ENCODE measurements at places on chromosomes 12 and 14.

DNA sequence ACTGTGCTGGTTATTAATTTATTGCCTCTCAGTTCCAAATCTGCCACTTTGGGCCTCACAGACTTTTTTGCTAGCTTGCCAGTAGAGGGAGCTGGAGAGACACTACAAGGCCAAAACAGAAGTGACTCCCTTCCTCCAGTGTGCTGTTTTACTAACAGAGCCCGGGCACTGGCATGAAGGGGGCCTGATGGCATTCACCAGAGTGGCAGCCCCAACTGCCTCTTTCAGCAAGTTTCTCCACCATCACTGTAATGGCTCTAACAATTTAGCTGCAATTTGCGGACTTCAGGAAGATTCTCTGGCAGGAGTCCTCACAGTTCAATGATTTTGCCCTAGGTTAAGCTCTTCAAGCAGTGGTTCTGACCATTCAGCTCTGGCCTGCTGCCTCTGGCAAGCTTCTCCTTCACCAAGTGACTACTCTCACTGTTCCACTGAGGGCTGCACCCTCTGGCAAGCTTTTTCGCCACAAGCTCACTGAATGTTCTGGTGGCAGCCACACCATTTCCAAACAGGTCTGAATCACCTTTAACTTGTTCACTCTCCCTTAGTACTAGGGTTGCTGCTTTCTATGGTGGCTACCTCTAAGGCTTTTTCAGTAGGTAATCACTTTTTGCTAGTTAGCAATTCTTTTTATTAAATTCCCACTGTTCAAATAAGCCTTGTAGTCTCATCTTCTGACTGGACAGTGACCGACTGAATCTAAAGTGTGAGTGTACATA, 104.9 kb downstream of the ZC3H14 start:
- peak; percentile 90 for DNase-seq

DNA sequence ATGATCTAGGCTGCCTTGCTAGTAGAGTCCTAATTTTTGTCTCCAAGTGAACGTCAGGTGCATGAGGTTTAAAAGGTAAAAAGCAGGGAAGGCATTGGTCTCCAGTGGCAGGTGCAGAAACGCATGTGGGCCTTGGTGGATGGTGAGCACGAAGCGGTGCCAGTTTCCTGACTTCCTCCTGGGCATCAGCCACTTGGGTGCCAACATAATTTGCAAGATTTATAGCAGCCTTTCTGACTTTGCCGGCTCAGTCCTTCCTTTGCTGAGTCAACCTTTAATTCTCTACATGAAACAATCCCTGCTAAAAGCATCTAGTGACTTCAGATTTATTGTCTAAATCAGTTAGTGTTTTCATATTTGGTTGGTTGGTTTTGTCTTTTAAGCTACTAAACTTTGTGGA, 355.7 kb upstream of the TMEM132C start:
- no peak for DNase-seq

DNA sequence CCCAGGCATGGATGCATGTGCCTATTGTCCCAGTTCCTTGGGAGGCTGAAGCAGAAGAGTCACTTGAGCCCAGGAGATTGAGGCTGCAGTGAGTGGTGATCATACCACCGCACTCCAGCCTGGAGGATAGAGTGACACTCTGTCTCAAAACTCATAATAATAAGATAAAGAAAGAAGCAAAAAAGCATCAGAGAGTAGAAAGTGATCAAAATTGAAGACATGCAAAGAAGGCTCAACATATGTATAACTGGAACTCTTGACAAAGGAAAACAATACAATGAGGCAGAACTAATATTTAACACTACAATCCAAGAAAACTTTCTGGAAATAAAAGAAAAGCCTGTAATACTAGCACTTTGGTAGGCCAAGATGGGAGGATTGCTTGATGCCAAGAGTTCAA, 48.3 kb upstream of the COCH start:
- DNase-seq: no peak

DNA sequence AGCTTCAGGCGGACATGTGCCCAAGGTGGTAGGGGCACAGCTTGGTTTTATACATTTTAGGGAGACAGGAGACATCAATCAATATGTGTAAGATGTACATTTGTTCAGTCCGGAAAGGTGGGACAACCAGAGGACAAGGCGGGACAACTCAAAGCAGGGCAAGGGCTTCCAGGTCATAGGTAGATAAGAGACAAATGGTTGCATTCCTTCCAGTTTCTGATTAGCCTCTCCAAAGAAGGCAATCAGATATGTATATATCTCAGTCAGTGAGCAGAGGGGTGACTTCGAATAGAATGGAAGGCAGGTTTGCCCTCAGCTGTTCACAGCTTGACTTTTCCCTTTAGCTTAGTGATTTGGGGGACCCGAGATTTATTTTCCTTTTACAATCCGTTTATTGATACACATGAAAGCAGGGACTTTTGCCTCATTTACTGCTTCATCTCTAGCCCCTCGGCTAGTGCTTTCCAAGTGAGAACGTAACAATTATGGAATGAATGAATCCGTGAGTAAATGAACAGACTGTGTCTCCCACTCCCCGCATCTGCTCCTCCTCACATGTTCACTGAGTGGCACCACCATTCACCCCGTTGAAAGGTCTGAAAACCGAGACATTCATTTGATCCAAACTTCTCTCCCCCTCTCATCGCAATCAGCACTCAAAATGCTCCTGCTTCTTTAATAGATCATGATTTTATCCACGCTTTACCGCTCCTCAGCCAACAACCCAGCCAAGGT, 6.9 kb upstream of the HSPB8 start:
- no peak for DNase-seq

GRCh38 chr12:67073336-67073735, 195.8 kb upstream of the CAND1 start:
- no peak for DNase-seq

GRCh38 chr12:2540535-2540941, 254.2 kb upstream of the FKBP4 start:
- no peak for DNase-seq

- peak; percentile 84 for DNase-seq
Observed at GRCh38 chr12:26810330-26810729, 22.7 kb downstream of the ITPR2 start.

DNA sequence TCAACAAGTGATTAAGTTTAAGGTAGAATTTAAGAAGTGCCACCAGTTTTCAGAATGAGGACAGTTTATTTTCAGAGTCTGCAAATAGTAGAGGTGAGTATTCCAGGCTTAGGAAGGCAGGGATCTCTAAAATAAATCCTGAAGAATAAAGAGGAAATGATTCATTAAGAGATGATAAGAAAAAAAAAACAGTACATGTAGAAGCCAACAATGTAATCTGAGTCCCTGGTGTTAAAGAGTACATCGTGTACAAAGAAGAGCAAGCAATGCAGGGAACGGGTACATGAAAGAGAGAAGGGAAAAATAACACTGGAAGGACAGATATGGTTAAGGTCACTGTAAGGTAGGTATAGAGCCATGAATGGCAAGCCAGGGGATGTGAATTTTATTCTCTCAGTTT, 95.2 kb upstream of the FOXG1 start:
- peak; percentile 88 for DNase-seq

GRCh38 chr12:57232156-57232756, 2.7 kb downstream of the SHMT2 start:
- no peak for DNase-seq

DNA sequence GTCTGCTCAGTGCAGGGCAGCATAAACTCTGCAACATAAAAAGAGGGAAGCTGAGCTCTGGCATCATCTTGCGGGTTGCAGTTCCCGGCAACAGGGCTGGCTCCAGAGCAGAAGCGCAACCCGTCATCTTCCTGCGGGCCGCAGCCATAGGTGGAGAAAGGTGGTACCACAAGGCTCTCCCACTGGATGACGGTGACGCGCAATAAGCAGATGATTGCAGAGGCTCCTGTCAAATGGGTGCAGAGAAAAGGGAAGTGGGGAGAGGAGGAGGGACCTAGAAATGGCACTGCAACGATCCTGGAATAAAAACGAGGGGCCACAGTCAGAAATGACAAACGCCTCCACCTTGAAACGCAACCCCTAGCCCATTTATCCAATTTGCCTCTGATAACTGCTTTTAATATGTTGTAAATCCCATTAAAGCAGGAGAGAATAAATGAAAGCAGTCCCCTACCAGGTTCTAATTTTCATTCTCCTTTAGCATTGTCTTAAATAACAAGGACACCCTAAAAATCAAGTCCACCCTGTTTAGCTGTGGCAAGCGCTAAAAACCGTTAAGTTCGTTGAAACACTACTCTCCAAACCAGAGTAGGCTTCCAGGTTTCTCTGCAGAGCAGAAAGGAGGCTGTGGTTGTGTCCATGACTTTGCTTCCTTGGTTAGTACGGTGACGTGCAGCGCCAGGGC, 30.9 kb upstream of the TUBA1C start:
- no peak for DNase-seq

DNA sequence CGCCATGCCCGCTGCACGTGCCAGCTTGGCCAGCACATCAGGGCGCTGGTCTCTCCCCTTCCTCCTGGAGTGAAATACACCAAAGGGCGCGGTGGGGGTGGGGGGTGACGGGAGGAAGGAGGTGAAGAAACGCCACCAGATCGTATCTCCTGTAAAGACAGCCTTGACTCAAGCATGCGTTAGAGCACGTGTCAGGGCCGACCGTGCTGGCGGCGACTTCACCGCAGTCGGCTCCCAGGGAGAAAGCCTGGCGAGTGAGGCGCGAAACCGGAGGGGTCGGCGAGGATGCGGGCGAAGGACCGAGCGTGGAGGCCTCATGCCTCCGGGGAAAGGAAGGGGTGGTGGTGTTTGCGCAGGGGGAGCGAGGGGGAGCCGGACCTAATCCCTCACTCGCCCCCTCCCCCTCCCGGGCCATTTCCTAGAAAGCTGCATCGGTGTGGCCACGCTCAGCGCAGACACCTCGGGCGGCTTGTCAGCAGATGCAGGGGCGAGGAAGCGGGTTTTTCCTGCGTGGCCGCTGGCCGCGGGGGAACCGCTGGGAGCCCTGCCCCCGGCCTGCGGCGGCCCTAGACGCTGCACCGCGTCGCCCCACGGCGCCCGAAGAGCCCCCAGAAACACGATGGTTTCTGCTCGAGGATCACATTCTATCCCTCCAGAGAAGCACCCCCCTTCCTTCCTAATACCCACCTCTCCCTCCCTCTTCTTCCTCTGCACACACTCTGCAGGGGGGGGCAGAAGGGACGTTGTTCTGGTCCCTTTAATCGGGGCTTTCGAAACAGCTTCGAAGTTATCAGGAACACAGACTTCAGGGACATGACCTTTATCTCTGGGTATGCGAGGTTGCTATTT, 914 bp upstream of the CCND2 start:
- peak; percentile 23 for DNase-seq

DNA sequence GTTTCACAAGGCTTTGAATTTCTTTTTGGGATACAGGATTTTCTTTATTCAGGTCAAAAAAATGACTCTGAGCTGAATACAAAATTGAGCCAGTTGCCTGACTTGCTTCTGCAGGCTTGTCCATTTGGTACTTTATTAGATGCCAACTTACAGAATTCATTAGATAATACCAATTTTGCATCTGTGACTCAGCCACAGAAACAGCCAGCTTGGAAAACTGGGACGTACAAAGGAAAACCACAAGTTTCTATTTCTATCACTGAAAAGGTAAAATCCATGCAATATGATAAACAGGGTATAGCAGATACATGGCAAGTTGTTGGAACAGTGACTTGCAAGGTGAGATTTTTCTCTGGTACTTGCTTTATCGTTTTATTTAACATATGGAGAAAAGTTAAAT, 5.8 kb downstream of the AP5M1 start:
- DNase-seq: no peak

GRCh38 chr14:76081642-76082041, 70.1 kb upstream of the GPATCH2L start:
- DNase-seq: no peak

DNA sequence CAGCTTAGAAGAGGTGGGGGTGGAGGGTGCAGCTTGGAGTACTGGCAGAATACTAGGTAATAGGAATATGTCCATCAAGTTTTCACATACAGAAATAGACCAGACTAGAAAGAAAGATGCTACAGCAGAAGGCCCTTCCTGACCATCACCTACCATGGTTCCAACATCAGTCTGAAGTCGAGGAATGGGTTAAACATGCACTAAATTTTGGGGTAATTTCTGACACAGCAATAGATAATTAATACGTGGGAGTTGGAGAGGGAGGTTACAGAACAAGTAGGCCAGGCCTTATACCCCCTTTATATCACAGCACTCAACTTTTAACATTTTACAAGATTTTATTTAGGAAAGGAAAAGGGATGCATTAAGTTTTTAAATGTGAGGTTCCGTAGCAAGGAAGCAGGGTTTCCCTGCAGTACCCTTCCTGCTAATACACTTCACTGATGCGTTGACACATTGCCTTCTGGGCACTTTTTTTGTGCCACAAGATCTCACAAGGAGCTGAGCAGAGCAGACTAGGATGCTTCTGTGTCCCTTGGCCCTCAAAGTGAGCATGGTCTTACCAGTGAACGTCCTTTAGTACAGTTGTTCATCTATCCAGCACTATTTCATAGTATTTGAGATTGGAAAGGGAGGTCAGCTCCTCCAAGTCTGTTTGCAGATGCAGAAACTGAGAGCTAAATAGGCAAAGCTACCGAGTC, 50.8 kb downstream of the EID3 start:
- DNase-seq: no peak

DNA sequence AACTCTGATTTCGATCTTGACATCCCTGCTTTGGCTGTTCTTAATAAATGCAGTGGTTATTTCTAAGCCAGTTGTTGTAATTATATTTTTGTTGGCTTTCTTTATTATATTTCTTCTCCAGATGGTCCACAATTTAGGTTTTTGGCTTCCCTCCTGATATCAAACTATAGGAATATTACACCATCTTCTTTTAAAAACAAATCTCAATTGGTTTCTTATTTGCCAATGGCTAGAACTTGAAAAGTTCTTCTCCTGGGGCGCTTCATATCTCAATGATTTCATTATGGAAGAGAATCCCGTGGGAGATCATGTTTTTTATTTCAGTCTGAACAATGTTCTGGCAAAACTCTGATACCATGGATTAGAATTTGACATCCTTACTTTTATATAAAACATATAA, 292.3 kb downstream of the FLRT2 start:
- no peak for DNase-seq

DNA sequence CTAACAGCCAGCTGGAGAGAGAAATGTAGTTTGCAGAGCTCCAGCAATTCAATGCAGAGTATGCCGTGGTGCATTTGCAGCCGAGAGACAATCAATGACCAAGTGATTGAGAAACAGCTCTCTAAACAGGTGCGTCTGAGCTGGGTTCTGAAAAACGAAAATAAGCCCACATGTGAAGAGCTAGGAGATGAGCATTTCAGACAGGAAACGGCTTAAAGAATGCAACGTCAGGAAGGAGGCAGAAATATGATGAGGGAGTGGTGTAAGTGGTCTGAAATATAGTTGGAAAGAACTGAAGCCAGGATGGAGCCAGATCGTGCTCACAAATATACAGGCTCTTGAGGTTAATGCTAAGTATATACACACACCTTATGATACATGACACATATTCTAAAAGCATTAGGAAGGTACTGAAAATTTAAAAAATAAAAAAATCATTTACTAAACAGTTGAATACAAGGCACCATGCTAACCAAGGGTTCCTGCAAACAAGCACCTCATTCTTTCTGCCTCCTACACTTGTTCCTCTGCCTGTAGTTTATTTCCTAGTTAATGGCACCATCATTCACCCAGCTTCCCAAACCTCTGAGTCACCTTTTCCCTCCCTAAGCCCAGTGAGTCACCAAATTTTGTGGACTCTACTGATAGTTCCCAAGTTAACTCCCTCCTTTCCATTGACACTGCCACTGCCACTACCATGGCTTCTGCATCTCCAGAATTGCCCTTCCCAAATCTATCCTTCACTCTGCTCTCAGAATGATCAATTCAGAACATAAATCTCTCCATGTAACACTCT, 2.3 kb upstream of the GARIN2 start:
- peak; percentile 39 for DNase-seq
